ENCODE measurements at places on chromosomes 7 and 10.

DNA sequence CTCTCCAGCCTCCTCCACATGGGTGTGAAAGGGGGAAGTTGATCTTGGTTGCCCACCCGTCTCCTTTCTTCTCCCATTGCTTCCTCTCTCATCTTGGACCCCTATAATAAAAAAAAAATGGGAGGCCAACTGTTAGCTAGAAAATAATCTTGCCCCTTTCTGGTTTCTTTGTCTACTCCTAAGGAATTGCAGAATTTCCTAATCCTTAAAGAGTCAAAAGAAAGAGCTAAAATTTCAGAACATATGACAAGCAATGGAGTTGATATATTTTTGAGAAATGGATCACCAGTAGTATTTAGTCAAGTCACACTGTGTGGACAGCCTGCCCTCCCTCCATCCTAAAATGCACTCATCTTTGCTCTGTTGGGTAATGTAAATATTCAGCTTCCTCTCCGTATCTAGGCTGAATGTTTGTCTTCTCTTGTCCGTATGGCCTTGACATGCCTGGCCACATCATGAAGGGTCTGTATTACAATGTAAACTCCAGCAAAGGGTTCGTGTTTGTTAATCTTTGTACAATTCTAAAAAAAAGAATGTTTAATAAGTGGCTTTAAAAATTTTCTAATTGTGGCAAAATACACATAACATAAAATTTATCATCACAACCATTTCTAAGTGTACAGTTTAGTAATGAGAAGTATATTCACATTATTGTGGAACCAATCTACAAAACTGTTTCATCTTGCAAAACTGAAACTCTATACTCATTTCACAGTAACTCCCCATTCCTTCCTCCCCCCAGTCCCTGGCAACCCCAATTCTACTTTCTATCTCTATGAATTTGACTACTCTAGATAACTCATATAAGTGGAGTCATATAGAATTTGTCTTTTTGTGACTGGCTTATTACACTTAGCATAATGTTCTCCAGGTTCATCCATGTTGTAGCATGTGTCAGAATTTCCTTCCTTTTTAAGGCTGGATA, 71.5 kb downstream of the ZNF92 start:
- no peak for DNase-seq

DNA sequence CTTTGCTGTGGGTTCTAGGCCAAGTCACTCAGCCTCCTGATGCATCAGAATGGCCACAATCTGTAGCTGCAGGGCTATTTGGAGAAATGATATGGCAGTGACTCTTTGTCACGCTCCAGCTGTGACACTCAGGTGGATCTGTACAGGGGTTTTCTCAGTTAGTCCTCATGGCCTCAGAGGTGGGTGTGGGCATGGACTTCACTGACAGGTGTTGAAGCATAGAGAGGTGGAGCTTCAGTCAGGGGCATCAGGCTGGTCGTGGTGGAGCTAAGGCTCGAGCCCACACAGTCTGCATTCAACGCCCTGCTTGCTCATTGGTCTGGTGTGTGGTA, 21.2 kb downstream of the PALD1 start:
- DNase-seq: no peak

- DNase-seq: peak; percentile 52
These were observed 119.7 kb downstream of the ABLIM1 start for GRCh38 chr10:114538181-114538906.

DNA sequence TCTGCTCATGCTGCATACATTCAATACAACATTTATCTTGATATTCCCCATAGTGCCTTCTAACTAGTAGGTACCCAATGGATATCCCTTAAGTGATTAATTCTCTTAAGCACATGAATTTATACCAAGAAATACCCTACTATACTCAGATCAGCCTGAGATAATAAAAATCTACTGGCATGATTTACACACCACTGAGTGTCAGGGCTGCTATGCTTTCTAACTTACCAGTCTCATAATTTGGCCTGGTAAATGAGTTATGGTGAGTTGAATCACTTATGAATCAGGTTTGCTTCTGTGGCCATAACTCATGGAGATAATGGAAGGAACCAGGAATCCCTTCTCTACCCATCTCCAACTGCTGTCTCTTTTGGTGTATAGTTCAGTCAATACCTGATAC, 122.8 kb downstream of the THSD7A start:
- DNase-seq: no peak

DNA sequence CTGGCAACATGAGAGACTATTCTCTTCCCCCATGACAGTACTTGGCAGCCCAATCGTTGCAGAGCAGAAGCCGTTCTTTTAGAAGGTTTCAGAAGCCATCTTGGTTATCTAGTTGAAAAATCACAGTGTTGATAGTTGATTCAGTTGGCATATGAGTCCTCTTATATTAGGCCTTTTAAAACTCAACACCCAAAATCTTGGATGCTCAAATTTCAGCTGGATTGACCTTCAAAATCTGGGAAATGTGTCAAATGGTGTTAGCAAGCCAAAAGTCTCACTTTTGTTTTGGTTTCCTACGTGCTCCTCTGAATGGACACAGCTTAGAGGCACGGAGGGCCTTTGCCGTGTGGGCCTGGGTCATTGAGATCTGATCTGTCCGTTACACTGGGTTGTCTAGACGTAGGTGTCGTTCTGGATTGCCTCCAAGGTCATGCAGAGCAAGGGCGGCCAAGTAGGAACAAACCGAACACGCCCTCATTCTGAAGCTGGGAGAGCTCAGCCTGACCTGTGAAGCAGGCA, 59.3 kb upstream of the BMPER start:
- DNase-seq: no peak

DNA sequence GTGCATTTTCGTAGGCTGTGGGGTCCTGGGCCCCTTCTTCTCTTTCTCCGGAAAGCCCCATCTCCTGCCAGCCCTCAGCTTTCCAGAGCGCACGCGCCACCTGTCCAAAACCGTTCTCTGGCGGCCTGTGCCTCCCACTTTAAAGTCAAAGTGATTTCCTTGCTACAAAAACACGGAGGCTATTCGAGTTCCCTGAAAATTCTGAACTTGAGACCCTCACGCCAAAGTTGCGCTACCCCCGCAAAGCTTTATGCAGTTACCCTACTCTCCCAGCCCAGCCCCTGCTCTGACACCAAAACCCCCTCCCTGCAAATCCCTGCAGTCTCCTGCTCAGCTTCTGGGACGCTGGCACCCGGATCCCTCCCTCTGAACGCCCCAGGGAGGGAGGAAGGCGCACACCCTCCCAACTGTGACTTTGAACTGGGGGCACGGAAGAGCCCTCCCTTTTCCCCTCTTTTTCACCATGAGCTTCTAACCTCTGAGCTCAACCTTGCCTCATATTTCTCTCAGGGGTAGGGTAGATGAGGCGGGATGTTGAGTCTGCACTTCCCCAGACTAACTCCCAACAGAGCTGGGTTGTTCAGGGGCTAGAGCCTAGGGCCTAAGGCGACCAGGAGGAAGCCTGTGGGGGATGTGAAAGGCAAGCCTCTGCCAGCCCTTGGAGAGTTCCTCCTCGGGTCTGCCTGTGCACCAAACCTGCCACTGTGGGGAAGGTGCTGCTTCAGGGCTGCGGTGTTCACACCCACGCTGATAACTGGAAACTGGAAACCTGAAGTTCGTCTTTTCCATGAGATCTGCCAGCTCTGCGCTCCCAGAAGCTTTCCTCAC, 2.7 kb upstream of the PAX4 start:
- DNase-seq: no peak

DNA sequence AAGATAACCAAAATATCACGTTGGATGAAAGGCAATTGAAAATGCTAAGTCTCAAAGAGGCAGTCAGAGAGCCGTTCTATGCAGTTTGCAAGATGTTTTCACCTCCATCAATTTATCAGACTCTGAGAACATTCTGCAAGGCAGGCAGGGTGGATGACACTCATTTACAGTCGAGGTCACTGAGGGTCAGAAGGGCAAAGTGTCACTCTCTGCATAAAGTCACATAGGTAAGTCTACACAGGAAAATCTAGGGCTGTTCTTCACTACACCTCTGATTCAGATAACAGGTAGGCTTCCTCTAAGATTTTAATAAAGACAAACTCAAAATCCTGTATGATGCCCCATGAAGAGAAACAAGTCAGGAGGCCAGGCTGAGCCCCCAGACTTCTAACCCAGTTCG, 1.4 kb upstream of the PLEKHA1 start:
- DNase-seq: no peak

DNA sequence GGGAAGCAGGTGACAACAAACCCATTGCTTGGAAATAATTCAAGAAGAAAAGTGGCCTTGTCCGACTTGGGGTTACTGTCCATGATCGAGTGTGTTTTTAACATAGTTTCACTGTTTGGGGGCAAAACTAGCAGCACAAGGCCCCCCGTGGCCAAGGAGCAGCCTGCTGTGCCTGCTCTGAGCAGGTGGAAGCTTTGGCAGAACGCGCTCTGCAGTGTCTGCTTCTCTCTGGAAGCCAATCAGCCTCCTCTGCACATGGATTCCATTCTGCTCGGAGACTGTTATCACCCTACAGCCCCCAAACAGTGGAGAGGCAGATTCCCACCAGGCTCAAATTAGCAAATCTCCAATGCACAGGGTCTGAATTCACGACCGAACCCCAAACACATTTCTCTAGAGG, 7.3 kb upstream of the TCERG1L start:
- DNase-seq: no peak

DNA sequence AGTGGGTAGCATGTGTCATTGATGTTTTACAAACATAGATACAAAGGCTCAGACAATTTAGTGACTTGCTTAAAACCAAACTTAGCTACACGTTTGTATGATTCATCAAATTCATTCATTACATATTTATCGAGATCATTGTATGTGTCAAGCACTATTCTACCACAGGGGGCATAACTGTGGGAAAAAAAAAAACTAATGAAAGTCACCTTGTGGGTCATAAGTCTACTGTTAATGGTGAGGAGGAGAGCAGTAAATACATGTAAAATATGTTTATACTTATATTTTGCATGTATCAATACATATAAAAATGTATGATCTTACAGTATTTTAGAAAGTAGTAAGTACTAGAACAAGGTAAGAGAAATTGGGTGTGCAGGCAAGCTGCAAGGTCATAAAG, 933.8 kb downstream of the IPMK start:
- no peak for DNase-seq

DNA sequence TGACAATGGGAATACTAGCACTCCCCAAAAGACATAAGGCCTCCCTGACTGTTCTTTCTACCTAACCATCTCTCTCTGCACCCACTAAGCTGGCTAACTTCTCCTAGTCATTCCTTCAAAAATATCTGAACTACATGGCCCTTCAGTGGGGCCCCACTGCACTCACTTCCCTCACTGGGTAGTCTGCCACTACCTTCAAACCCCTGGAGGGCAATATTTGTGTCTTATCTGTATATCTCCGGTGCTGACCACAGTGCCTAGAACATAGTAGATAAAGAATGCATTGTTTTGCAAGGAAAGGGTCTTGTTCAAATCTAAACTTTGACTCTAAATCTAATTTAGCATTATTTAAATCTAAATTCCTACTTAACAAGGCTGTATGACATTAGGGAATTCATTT, 44.3 kb downstream of the CACUL1 start:
- DNase-seq: no peak

DNA sequence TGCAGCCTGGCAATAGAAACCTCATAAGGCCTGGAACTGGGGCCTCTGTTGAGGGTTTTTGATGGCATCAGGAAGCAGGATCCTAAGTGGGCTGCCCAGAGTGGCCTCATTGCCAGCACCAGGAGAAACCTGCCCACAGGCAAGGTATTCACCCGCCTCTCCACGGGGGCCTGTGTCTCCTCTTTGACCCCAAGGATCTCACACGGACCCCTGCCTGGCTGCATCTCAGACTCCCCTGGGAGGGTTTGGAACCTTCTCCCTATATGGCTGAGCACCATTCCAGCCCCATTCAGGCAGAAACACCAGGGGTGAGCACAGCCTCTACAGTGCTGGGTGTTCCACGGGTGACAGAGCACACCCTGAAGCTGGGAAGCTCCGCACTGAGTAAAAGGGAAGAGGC, 14.6 kb upstream of the C10orf71 start:
- DNase-seq: no peak

- no peak for DNase-seq
These were observed 135.8 kb downstream of the CAMK1D start for GRCh38 chr10:12484941-12485805.

DNA sequence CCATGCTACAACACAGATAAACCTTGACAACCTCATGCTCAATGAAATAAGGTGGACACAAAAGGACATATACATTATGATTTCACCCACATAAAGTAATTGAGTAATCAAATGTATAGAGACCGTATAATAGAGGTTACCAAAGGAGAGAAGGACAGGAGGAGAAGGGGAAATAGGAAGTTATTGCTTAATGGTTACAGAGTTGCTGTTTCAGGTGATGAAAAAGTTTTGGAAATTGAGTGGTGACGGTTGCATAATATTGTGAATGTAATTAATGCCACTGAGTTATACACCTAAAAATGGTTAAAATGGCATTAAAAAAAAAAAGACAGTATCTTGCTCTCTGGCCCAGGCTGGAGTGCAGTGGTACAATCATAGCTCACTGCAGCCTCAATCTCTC, 1.5 kb upstream of the OGDH start:
- DNase-seq: no peak

DNA sequence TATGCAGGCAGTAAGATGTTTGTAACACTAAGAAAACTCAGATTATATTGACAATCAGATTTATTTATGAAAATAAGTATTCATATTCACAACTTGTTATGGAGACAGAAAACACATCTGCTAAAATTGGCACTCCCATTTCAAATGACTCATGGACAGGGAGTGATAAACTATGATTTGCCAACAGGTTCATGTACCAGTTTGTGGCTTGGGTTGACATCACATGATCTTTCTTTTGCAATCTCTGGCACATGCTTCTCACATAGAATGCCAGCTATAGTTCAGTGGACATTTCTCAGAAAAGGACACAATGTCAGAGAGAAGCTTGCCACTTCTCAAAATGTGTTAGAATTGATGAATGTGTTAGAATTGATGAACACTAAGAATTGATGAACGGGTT, 663.2 kb upstream of the ANKRD30A start:
- no peak for DNase-seq

GRCh38 chr10:14667280-14667679, 107.4 kb downstream of the FAM107B start:
- DNase-seq: no peak

DNA sequence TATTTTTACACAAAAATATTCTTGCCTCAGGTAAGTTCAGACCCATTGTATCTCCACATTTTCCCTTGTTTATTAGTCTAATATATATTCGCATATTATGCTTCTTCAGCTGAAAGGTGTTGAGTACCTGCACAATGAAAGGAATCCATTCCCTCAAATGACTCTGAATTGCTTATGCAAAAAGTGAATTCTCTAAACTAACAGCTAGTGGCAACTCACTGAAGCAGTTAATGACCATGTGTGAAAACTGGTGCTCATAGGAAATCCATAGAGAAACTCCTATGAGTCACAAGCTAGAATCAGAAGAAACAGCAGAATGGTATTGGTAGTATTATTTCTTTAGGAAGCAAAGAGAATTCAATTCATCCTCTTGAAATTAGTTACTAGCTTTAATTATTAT, 33.5 kb upstream of the RNF148 start:
- no peak for DNase-seq
